ENCODE measurements at places on chromosomes 11 and 22.

GRCh38 chr22:37018815-37019308 lies 385 bp downstream of the TST start:
- peak; percentile 68 for DNase-seq

GRCh38 chr11:130006929-130007328 lies 4.3 kb upstream of the PRDM10 start:
- no peak for DNase-seq

GRCh38 chr11:20024172-20024935 lies 135.9 kb downstream of the DBX1 start:
- DNase-seq, result no peak

DNA sequence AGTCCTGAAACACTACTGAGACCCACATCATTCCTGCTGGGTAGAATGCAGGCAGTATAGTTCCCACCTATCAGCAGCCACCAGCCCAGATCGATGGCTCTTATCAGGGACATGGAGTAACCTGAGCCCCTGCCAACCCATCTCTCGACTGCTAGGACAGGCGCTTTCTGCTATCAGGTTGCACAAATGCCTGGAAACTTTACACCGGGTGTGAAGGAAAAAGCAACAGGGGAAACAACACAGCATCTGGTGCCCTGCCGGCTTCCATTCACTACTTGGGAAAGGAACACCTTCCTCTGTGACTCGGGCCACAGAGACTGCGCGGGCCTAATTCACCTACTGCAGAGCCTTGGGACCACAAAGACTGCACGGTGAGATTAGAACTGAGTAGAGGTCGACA lies 18.5 kb downstream of the RBFOX2 start:
- DNase-seq, result peak; percentile 50

GRCh38 chr22:43263645-43264514 lies 76.9 kb upstream of the TTLL12 start:
- no peak for DNase-seq

- DNase-seq, result no peak
Observed at GRCh38 chr11:19644316-19644715, 68.3 kb upstream of the NAV2 start.

GRCh38 chr11:103959279-103959942 lies 77.0 kb upstream of the DDI1 start:
- no peak for DNase-seq
